Prostate gland (tissue), 2 donors: ENCODE measurements at places on chromosomes 13 and 19. TPM values are rescaled to one million over a fixed set of nuclear protein-coding genes. Genes with fewer than 3 reads are reported as not detected.

SYDE1 gene
- 30.4 TPM for total RNA-seq

DNA sequence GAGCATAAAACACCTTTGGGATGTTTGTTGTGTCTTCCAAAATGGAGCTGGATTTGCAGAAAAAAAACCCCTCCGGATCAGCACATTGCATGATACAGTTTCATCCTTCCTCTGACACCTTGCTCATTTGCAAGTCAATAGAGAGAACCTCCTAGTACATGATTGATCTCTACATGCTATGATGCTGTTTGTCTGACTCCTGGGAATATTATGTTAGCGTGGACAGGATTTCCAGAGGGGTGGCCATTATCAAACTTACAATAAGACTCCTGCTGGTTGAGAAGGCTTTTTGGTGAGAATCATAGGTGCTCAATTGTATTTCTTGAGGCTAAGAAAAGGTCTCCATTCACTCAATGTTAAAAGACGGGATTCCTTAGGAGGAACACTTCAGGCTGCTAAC is 75.9 kb upstream of the SCEL start:
- no peak for DNase-seq

DNA sequence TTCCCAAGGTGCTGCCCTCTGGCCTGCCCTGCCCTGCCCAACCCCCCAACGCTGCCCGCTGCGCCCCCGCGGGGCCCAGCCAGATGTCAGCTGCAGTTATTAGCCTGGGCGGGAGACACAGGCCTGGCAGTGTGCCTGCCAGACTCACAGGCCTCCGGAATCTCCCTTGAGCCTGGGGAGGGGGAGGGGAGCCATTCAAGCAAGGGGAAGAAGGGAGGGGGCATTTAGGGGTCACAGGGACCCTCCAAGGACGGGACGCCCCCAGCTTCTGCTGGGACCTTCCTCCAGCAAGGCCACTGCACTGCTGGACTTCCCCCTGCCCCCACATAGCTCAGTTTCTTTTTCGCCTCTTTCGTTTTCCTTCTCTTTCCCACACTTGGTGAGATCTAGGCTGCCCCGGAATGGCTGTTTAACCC is 2.6 kb upstream of the JUNB start:
- peak; percentile 71 for DNase-seq

- no peak for DNase-seq
Observed at GRCh38 chr13:77048681-77049080, 21.7 kb upstream of the FBXL3 start.

RAB3A gene
- 6.0 TPM for total RNA-seq

CCDC70 gene
- not detected for total RNA-seq

LCP1 gene
- total RNA-seq = 58.1 TPM

GRCh38 chr13:97723655-97724054 is 229.8 kb upstream of the IPO5 start:
- no peak for DNase-seq

GRCh38 chr13:97226788-97227627 is 4.9 kb downstream of the MBNL2 start:
- DNase-seq = no peak

GRCh38 chr13:78701383-78701782 is 42.4 kb upstream of the OBI1 start:
- DNase-seq = no peak

METTL21C gene
- total RNA-seq = not detected
